Activated T-helper 2 cell treated with anti-CD3 and anti-CD28 coated beads, Interferon-gamma antibody, Interleukin-2, Interleukin-4, amounts not matched to agents 10 μg/mL and 5 μg/mL and 100 μg/mL, durations not matched to agents 14 hours and 24 hours and 36 hours (primary cell): ENCODE measurements at places on chromosomes 7 and 10.

DNA sequence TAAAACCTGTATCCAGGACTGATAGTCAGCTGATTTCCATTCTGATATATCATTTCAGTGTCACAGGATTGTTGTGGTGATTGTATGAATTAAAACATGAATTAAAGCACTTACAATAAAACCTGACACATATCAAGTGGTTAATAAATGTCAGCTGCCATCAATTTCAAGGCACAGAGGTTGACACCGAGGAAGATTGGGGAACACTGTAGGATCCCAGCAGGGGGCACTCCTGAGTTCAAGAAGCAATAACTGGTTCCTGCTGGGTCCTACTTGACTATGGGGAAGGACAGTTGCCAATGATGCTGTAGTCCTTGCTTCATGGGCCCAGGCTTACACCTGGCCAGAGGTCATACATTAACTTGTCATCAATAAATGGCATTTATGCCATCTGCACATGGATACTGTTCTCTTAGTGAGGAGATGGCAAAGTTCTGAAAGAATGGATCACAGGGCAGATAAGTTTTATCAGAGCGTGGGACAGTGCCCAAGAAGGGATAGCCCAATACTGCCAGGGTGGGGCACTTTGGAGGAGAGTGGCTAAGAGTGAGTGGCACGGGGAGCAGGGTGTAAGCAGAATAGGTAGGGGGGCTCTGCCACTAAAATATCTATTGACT lies 24.1 kb downstream of the FZD1 start:
- no peak for DNase-seq

GRCh38 chr10:104309980-104310978 lies 28.0 kb downstream of the ITPRIP start:
- no peak for DNase-seq

GRCh38 chr7:98429799-98430198 lies 28.9 kb upstream of the BAIAP2L1 start:
- DNase-seq = no peak

- DNase-seq = peak; percentile 76
Measured at GRCh38 chr10:86971232-86971991, 3.1 kb downstream of the ADIRF start.

GRCh38 chr7:27375958-27376357 lies 133.4 kb downstream of the EVX1 start:
- no peak for DNase-seq

- DNase-seq = no peak
Measured at GRCh38 chr10:121525251-121526134, 72.8 kb downstream of the FGFR2 start.

DNA sequence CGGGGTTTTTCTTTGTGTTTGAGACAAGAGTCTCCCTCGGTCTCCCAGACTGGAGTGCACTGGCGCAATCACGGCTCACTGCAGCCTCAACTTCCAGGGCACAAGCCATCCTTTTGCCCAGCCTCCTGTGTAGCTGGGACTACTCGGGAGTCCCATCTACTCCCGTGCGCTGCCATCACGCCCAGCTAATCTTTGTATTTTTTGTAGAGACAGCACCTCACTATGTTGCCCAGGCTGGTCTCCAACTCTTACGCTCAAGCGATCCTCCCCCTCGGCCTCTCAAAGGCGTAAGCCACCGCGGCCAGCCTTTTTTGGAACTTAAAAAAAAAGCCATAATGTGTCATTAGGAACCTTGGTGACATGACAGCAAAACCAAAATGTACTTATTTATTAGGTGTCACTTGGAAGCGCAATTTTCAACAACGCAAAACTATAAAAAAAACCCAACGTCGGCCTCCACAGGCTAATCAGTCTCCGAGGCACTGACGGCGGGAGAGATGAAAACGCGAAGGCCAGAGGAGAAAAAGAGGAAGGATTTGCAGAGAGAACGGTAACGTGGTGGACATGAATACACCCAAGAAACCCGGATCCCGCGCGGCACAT lies 911 bp upstream of the HNRNPH3 start:
- DNase-seq = no peak

DNA sequence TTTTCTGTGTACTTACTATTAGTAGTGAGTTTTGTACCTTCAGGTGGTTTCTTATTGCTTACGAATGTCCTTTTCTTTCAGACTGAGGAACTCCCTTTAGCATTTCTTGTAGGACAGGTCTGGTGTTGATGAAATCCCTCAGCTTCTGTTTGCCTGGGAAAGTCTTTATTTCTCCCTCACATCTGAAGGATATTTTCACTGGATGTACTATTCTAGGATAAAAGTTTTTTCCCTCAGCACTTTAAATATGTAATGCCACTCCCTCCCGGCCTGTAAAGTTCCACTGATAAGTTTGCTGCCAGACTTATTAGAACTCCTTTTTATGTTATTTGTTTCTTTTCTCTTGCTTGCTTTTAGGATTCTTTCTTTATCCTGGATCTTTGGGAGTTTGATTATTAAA lies 1.7 kb upstream of the CYCS start:
- DNase-seq = no peak
